ENCODE measurements at places on chromosomes 3 and 15. TPM values are rescaled to one million over a fixed set of nuclear protein-coding genes. Genes with fewer than 3 reads are reported as not detected.

Gene ITIH1
- not detected for total RNA-seq

Gene SLC22A13
- total RNA-seq = 0.11 TPM

Gene ASB14
- total RNA-seq = not detected

DNA sequence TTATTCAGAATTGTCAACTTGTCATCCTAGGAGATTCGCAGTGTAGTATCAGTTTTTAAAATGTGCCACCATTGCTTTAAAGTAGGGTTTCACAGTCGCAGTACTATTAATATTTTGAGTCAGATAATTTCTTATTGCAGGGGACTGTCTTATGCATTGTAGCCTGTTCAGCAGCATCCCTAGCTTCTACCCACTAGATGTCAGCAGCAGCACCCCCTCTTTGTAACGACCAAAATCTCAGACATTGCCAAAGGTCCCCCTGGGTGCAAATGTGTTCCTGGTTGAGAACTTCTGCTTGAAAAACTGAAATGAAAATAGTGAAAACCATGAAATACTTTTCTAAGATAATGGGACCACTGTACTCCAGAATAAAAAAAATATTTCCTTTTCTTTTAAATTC, 474.8 kb downstream of the CNTN3 start:
- DNase-seq = no peak

GRCh38 chr3:52183786-52184445, 14.0 kb upstream of the ALAS1 start:
- DNase-seq = no peak
